ENCODE measurements at places on chromosomes 7 and 10.
A peak's percentile ranks its signal among the peaks of the same experiment; 100 is the strongest.

- no peak for DNase-seq
These were observed 168.3 kb upstream of the NPY start for GRCh38 chr7:24115661-24116060.

GRCh38 chr7:1459512-1459892 lies 232 bp upstream of the MICALL2 start:
- DNase-seq = peak; percentile 96

- no peak for DNase-seq
These were observed 151.8 kb upstream of the ASAH2 start for GRCh38 chr10:50403074-50403473.

DNA sequence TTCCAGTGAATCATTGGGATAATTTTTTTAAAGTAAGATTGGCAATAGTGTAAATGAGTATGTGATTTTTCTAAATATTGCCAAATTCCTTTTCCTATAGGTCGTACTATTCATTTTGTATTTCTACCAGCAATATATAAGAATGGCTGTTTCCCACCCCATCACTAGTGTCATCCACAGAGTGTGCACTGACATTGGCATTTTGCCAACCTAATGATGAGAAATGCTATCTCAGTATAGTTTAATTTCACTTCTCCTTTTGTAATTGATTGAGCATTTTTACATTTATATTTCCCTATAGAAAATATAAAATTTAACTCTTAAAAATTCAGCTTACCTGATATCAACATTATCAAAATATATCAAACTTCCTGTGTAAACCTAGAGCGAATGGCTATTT lies 17.6 kb upstream of the TMEM26 start:
- DNase-seq = no peak

DNA sequence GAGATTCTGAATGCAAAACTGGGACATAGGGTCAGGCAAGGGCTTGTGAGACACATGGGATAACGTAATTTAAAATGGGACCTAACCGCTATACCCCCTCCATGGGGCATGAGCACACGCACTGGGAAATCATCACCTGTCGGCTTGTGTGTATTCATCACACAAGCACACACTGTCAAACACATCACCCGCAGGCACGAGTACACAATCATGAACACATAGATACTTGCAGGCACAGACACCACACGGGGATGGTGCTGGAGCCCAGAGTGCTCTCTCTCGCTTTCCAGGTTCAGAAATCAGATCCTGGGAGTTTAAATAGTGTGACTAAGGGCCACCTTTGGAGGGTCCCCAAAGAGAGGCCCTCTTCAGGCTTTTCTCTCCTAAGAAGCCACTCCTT lies 19.6 kb upstream of the TLX1 start:
- DNase-seq = no peak

DNA sequence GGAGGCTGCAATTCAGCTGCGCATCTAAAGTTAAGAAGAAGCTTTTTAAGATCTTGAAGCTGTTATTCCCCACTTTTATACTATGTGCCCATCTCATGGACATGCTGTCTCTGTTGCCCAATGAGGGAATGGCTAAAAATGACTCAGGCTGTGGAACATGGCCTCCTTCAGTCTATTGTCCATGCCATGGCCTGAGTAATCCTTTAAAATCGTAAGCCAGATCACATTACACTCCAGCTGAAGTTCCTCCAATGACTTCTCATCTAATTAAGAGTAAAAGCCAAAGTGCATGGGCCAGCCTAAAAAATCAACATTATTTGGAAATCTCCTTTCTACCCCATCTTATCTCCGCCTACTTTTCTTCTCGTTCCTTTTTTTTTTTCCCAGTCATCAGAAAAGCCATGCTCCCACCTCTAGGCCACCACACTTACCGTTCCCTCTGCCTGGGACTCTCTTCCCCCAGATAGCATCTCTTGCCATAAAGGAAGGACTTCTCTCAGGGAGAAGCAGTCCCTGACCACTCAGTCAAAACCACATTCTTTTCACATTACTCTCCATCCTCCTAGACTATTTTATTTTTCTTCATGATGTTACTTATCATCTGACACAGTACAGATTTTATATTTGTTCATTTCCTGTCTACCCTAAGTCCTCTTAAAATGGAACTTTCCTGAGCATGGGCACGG lies 337.4 kb downstream of the PRPF18 start:
- DNase-seq = peak; percentile 70

DNA sequence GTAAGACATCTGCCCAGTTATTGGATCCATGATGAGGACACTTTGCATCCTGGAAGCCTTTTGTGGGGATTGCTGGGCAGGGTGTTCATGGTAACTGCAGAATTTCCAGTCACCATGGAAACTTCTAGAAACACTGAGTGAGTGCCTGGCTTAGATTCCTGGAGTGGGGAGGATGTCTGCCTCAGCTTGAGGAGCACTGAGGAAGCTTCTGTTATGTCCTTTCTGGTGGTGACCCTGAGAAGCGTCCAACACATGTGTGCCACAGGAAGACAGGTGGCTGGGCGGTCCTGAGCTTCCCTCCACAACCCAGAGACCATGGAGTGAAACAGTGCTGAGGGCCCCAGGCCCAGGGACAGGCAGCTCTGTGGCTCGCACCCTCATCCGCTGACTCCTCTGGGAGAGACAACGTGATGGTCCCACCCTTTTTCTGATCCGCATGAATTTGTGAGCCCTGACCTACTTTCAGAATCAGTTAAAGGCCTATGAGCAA lies 191.8 kb upstream of the CXCL12 start:
- DNase-seq = no peak

DNA sequence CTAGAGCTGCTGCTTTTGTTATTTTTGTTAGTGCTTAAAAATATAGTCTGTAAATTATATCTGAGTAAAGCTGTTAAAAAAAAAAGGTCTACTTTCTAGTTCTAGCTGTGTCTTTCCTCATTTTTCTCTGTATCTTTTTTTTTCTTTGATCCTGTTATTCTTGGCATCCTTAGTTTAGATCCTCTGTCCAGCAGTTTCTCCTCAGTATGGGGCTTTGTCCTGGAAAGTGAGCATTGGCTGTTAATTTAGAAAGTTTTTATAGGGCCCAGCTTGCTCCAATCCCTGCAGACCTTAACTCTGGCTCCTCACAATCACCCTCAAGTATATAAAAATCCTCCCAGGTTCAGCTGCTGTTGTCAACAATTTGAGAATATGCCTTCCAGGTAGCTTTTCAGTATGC lies 23.5 kb downstream of the DDX50 start:
- DNase-seq = no peak

DNA sequence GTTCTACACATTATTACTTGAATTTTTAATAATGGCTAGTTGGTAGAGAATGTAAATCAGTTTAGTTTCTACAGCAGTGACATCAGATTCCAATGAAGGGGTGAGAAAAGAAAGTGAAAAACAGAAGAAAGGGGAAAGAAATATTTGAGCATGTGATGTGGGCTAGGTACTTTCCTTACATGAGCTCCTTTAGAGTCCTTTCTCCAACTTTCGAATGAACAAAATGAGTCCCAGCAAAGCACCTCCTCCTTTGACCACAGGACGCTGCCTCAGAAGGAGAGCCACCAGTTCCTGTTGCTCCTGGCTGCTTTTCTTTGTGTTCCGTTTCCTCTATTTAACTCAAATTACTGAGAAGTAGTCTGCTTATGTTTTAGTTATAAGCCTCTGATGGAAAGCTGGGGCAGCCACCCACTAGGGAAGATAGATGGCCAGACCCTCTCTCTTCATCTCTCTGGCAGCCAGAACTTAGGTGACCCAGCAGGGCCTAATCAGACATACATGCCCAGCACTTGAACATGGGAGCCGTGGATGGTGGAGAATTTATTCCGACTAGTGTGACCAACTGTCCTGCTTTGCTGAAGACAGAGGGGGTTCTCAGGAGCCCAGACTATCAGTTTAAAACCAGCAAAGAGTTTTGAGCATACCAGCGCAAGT lies 82.4 kb upstream of the NME8 start:
- no peak for DNase-seq

- no peak for DNase-seq
These were observed 19.9 kb downstream of the STMP1 start for GRCh38 chr7:135682191-135682590.

DNA sequence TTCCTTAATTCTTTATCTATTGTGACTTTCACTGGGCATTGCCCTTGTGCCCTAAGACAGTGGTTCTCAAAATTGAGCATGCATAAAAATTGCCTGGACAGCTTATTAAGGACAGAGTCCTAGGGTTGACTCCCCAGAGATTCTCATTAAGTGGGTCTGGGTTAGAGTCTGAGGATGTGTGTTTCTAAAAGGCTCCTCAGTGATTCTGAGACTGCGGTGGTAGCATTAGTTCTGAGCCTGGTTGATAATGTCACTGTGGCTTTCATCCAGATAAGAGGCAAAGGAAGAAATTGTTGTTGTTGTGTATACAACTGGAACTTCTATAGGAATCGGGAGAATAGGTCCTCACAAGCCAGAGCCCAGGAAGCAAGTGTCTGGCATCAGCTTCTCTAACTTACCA lies 1.3 kb downstream of the IFIT2 start:
- DNase-seq = no peak

GRCh38 chr10:64635906-64636305 lies 1114.7 kb downstream of the REEP3 start:
- DNase-seq = no peak

DNA sequence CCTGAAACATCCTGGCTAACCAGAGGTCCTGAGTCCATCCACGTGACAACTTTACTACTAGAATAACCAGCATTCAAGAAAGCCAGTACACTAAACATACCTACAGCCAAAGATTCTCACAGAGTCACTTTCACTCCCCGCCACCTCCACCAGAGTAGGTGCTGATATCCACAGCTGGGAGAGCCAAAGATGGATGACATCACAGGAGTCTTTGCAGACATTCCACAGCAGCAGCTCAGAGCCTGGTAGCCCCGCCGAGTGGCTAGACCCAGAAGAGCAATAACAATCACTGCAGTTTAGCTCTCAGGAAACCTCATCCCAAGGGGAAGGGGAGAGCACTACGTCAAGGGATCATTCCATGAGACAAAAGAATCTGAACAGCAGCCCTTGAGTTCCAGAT lies 13.5 kb upstream of the ADAM22 start:
- no peak for DNase-seq

GRCh38 chr7:27670676-27671075 lies 8.0 kb upstream of the HIBADH start:
- DNase-seq = no peak

- DNase-seq = peak; percentile 71
These were observed 12.3 kb upstream of the MYPN start for GRCh38 chr10:68096913-68097516.

DNA sequence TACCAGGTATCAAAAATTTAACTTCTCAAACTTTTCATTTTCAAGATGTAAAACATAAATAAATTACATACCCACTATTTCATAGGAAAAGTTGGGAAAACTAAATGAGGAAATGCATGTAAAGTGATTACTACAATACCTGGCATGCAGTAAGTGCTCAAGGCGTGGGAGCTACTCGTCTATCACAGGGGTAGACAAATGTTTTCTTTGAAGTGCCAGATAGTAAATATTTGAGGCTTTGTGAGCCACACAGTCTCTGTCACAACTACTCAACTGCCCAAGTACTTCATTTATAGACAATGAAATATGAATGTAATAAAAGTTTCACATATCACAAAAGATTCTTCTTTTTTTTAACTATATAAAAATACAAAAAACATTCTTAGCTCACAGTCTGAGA lies 96.4 kb upstream of the PCGF5 start:
- no peak for DNase-seq
